CD4-positive, alpha-beta memory T cell (primary cell): ENCODE measurements at places on chromosomes 6 and 20.

GRCh38 chr20:38838326-38838725 is 32.8 kb downstream of the PPP1R16B start:
- H3K36me3 ChIP-seq = peaks cover 10% of the 10 kb centered on the region
- H3K27me3 ChIP-seq = no peaks in the 10 kb centered on the region
- DNase-seq = no peak
- H3K4me3 ChIP-seq = no peak overlapping the region
- H3K27ac ChIP-seq = no peak overlapping the region

GRCh38 chr6:20366082-20366830 is 35.4 kb upstream of the E2F3 start:
- H3K27ac ChIP-seq = peak overlapping the region; percentile 42
- H3K4me3 ChIP-seq = peak overlapping the region; percentile 6
- H3K36me3 ChIP-seq = no peaks in the 10 kb centered on the region
- H3K27me3 ChIP-seq = no peaks in the 10 kb centered on the region
- DNase-seq = peak; percentile 37
- H3K4me1 ChIP-seq = peaks cover 61% of the 10 kb centered on the region

GRCh38 chr6:151870375-151870774 is 62.9 kb downstream of the ESR1 start:
- H3K27me3 ChIP-seq = no peaks in the 10 kb centered on the region
- no peak overlapping the region for H3K4me3 ChIP-seq
- no peak overlapping the region for H3K27ac ChIP-seq
- H3K4me1 ChIP-seq = no peaks in the 10 kb centered on the region
- no peaks in the 10 kb centered on the region for H3K36me3 ChIP-seq

GRCh38 chr6:17504005-17504404 is 96.1 kb upstream of the FAM8A1 start:
- H3K36me3 ChIP-seq = no peaks in the 10 kb centered on the region
- DNase-seq = no peak
- H3K27ac ChIP-seq = no peak overlapping the region
- no peak overlapping the region for H3K4me3 ChIP-seq

GRCh38 chr6:43838276-43839036 is 68.4 kb downstream of the VEGFA start:
- H3K4me3 ChIP-seq = no peak overlapping the region
- H3K27ac ChIP-seq = no peak overlapping the region
- no peaks in the 10 kb centered on the region for H3K36me3 ChIP-seq
- H3K4me1 ChIP-seq = no peaks in the 10 kb centered on the region
- DNase-seq = no peak
